ENCODE measurements at places on chromosomes 7 and 10.

DNA sequence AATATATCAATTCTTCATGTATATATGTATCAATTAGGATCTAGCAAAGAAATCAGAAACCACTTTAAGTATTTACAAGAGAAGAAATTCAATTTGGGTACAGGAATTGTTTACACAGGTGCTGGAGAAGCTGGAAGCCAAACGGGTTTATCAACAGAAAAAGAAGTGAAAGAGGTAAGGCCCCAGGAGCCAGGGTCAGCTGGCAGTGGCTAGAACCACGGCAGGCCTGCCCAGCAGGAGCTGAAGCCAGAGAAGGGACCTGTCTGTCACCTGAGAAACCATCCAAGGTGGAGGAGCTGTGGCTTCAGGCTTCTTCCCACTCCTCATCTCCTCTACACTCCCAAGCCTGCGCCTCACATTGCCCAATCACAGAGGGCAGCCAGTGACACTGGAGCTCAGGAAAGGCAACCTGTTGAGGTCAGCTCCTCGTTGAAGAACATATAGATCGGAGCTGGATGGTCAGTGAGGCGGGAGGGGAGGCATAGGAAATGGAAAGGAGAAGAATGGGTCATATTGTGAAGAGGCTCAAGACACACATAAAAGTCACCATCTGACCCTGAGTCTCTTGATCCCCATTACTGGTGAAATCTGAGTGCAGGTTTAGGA is 182.6 kb downstream of the REEP3 start:
- DNase-seq, result no peak

- DNase-seq, result no peak
Observed at GRCh38 chr10:98029149-98030092, 1.0 kb downstream of the CRTAC1 start.

- no peak for DNase-seq
Observed at GRCh38 chr7:16606704-16607103, 38.9 kb downstream of the ANKMY2 start.

- DNase-seq, result no peak
Observed at GRCh38 chr7:73742338-73742752, 3.7 kb upstream of the ABHD11 start.

DNA sequence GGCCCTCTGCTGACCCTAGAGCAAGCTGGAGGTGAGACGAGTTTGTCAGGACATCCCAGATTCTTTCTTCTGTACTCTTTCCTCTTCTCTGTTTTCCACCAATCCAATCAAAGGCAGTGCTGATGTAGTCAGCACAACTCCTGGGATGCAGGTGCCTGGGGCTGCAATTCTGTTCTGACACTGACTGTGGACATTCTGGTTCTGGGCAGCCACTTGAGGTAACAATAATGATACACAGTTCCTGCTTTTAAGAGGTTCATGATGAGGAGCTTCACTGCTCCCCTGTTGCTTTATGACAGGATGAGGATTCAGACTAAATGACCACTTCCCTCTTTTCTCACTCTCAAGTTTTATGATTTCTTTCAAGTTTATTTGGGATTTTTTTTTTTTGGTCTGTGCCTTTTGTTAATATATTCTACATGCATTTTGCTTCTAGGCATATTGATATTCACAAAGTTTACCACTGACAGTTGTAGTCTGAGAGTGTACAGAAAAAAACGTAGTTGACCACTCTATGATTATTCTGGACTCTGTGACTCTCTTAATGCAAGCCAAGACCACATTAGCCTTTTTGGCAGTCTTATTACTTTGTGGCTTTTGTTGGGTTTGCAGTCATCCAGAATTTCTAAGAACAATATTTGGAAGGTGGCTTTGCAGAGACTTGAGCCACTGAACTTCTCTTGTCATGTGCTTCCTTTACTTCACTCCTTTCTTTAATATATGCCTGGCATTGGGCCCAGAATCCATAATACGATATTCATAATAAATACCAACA is 247.6 kb downstream of the AUTS2 start:
- DNase-seq, result no peak

DNA sequence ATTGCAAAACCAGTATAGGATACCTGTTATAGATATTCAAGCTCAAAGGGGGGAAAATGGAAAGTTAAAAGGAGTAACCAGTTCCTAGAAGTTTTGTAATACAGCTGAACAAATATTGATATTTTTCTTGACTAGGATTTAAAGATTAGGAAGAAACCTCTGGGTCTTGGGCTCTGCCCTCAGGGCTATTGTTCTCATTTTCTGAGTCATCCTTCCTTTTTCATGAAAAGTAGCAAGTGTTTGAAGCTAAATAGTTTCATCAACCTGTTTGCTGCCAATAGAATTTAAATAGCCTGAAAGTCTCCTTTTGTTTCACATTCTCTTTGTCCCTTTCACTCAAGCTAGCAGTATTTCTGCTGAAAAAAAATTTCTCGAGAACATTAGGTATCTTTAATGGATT is 1061.1 kb upstream of the GHITM start:
- DNase-seq, result no peak

DNA sequence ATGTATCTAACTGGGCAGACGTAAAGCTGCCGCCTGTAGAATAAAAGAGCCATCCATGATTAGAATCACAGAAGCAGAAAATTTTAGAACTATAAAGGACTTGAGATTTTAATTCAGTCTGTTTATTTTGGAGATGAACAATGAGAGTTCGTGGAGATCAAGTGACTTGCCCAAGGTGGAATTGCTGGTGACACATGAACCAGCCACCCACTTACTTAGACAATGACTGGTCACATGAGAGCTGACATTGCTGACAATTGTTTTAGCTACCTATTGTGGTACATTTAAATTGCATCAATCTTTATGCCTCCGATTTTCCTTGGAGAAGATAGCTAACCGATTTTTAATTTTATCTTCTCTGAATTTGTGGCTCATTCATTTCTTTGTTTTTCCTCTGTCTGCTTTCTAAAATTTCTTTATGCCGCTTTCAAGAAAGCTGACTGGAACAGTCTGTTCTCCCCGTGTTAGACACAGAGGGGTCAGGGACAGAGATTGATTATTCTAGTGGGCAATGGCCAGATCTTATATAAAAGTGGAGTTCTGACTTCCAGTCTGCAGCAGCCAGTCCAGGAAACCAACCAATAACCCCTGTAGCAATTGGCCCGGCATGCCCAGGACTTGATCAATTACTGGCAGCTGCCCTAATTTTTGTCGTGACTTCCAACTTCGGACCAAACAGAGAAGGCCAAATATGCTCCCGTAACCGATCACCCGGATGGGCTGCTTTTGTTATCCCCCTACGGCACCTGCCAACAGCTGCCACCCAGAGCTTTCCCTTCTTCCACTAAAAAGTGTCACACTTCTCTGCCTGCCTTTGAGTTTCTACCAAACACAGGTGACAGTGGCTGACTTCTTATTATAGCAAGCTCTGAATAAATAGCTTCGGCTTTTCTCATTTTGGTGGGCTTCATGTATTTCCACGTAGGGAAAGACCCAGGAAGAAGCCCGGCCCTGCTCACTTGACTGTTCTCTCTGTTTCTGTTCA is 241.6 kb downstream of the CAMK1D start:
- no peak for DNase-seq

DNA sequence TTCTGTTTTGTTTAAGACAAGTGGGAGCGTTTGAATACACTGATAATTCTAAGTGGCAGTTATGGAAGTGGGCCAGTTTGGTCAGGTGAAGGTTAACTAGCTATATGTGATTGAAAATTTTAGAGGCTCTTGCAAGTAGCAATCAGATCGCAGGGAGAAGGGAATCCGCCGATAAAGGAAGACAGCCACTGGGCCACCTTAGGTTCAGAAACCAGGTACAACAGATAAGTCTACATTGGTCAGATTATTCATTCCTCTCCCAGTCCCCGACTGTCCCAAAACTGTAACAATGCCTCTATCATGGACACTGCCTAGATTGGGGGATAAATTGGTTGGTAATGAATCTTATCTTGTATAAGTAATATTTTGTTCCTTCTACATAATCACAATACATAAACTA is 8.9 kb downstream of the ANK3 start:
- DNase-seq, result no peak
